ENCODE measurements at places on chromosomes 7 and 10.
A peak's percentile ranks its signal among the peaks of the same experiment; 100 is the strongest.

- no peak for DNase-seq
These were observed 45.2 kb downstream of the PCLO start for GRCh38 chr7:83117466-83117865.

DNA sequence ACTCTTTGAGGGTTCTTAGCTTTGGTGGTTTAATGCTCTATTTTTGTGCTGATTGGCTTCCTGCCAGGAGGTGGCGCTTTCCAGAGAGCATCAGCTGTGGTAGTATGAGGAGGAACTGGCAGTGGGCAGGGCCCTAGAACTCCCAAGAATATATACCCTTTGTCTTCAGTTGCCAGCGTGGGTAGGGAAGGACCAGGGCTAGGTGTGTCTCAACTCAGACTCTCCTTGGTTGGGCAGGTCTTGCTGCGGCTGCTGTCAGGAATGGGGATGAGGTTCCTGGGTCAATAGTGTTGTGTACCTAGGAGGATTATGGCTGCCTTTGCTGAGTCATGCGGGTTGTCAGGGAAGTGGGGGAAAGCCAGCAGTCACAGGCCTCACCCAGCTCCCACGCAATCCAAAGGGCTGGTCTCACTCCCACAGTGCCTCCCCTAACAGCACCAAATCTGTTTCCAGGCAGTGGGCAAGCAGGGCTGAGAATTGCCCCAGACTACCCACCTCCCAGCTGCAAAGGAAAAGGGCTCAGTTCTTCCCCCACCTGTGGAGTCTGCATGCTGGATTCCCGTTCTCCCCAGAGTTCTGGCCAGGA lies 191.5 kb downstream of the PHTF2 start:
- DNase-seq: peak; percentile 26

GRCh38 chr10:13767676-13768178 lies 181.0 kb downstream of the PRPF18 start:
- DNase-seq: no peak

DNA sequence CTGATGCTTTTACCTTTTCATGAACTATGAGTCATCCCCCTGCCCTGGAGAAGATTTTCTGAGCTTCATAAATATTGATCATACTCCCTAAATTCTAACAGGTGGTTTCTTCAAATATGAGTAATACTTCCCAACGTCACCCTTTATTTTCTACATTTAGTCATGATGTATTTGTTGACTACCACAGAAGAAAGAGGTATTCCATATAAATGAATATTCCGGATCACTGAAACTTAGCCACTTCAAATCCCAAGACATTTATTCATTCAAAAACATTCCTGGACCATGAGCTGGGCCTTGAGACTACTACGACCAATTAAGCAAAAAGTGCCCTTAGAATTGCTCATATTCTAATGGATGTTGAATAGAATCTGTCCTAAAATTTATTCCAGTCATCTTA lies 395.8 kb upstream of the NPVF start:
- no peak for DNase-seq

Measured in A172 (cell line).